ENCODE measurements at places on chromosomes 11 and 22.

DNA sequence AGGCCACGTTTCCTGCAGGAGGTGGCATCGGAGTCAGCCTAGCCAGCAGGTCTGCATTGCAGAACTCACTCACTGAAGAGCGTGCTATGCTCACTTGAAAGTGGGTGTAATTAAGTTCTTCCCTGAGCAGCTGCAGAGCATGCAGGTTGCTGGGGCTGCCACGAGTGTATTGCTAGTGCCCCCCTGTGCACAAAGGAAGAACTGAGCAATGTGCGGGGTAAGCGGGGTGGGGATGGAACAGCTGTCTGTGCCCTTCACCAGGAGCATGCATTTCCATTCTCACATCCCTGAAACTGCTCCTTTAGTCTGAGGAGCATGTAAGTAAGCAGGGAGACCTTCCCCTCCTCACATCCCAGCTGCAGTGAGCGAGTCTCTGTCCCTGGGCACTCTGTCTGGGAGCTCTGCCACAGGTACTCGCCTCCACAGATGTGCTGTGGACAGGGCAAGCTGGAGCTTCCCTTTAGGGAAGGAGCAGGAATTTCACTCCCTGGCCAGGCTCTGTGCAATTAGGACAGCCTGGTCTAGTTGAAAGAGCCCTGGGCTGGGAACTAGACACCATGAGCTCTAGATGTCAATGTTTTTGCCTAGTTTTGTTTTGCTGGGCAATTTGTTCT lies 1031.8 kb downstream of the NTM start:
- peak; percentile 3 for DNase-seq

- DNase-seq = no peak
These were observed 9.5 kb downstream of the PHOX2A start for GRCh38 chr11:72234514-72234830.

DNA sequence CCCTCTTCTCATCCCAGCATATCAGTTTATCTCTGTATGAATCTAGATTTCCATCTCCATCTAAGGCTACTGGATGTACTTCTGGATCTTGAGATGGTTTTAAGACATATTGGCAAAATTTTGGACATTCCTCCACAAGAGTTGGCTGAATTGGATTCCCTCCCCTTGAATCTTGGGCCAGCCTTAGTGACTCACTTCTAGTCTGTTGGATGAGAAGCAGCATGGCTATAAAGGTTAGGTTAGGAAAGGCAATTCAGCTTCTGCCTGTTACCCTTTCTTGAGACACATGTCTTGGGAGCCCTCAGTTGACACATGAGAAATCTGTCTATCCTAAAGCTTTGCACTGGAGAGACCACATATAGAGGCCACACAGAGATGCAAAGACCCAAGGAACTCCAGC lies 73.0 kb upstream of the PGR start:
- no peak for DNase-seq

DNA sequence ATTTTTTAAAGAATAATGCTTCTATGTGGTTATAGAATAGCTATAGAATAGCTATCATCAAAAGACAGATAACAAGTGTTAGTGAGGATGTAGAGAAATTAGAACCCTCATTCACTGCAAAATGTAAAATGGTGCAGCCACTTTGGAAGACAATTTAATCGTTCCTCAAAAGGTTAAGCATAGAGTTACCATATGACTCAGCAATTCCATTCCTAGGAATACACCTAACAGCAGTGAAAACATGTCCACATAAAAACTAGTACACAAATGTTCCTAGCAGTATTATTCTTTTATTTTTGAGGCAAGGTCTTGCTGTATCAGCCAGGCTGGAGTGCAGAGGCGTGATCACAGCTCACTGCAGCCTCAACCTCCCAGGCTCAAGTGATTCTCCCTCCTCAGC lies 34.0 kb downstream of the RTL6 start:
- no peak for DNase-seq

DNA sequence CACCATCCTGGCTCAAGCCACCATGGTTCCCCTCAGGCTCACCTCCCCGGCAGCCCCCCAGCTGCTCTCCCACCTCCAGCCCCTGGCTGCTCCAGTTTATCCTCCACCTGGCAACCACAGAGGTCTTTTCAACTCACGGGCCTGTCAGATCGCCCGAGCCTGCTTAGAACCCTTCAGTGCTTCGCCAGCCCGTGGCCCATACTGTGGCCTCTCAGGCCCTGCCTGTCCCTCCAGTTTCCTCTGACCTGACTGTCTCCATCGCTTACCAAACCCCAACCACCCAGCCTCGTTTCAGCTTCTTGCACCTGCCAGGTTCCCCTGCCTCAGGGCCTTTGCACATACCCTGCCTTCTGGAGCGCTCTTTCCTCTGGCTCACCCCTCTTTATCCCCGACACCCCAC lies 6.9 kb downstream of the KCNC1 start:
- no peak for DNase-seq

- no peak for DNase-seq
These were observed 53.6 kb upstream of the GRK3 start for GRCh38 chr22:25510876-25511275.

- DNase-seq = no peak
These were observed 148.3 kb upstream of the CADM1 start for GRCh38 chr11:115652496-115652895.

GRCh38 chr11:1100417-1101245 lies 26.0 kb downstream of the MUC2 start:
- no peak for DNase-seq

DNA sequence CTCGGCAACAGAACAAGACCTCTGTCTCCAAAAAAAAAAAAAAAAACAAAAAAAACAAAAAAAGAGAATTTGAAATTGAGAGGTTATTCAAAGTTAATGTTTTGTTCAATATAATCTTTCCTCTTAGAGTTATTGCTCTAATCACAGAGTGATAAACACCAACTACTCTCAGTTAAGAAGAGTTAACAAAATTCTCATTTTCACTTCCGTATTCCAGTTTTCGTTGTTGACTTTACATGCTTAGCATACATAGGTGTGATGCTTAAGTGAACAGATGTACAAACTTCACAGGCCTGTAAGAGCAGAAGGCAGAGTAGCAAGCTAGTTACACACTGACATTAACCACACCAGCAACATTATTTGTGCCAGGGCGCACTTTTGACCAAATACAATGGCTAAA lies 12.3 kb downstream of the EIF4ENIF1 start:
- DNase-seq = no peak

DNA sequence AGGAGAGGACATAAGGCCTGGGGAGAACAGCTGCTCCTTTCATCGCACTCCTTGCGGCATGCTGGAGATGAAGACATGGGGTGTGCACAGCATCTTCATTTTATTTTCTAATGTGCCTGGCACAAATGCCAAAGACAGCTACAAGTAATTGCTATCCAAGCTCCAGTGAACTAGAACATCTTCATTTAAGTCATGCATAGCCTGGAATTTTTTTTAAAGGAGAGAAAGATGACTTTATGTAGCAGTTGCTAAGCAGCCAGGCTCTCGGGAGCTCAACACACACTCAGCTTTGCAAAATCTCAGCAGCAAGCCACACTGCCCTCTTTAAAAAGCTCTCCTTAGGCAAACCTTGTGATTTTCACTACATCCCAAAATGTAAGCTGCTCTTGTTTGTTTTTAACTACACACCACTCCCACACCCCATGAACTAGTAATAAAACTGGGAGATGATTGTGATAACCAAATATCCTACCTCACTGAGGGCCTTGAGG lies 164.5 kb upstream of the POU2AF2 start:
- DNase-seq = no peak

DNA sequence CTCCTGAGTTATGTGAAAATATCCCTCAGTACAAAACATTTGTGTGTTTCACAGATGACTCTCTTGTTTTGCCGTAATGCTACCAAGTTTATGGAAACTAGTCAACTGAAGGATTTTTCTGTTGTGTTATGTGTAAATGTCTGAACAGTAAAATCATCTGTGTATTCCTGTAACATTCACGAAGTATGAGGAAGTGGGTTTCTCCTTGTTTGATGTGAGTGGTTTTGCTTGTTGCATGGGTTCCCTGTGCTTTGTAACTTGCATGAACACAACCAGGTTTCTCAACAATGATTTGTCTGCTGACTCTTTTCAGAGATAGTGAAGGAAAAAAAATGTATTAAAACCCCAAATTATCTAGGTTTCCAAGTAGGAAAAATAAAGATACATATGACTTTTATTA lies 138.1 kb downstream of the PGR start:
- no peak for DNase-seq

DNA sequence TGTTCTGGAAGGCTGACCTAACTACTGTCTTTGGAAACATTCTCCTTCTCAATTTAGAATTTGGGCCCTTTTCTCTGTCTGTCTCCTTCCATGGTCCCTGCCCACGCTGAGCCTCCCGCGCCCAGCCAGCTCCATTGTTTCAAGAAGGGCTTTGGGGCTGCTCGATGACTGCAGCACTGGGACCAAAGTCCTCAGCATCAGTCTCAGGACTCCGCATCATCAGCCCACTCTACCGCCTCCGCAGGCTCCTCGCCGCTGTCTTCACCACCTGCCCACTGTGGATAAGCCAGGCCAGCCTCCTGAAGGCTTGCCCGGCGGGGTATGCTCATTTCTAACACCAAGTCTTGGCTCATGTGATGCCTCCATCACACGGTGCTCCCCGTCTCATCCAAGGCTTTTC lies 81.3 kb downstream of the ZBTB16 start:
- DNase-seq = no peak

GRCh38 chr11:116384407-116384806 lies 388.4 kb downstream of the BUD13 start:
- no peak for DNase-seq

All from stimulated activated CD4-positive, alpha-beta T cell treated with anti-CD3 and anti-CD28 coated beads, Interleukin-15, amount 100 ng/mL, for 24 hours (primary cell).